Kidney (tissue), 22 donors: ENCODE measurements at places on chromosomes 5 and 9. TPM values are rescaled to one million over a fixed set of nuclear protein-coding genes. Genes with fewer than 3 reads are reported as not detected.

The CD274 gene
- 5.0 TPM for total RNA-seq

GRCh38 chr5:113089653-113090335, 113.2 kb downstream of the DCP2 start:
- H3K4me1 ChIP-seq = no peaks in the 10 kb centered on the region
- no peak for DNase-seq
- no peaks in the 10 kb centered on the region for H3K36me3 ChIP-seq

DNA sequence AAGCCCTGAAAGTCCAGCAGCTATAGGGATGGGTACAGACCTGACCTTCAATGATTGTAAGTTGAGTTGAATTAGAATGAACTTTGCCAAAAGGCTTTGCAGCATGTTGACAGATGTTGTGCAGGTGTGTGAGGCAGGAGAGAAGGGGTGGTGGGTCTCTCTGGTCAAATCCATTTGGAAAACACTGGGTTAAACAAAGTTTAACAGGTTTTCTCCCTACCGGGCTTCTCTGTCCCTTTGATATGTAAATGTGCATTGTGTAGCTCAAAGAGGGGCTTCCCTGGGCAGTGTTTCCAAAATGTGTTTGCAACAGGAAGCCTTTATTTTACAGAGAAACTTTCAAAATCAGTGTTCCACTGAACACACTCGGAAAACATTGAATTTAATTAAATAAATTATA, 72.1 kb upstream of the BRINP1 start:
- H3K36me3 ChIP-seq = no peaks in the 10 kb centered on the region
- H3K4me1 ChIP-seq = no peaks in the 10 kb centered on the region
- no peak overlapping the region for H3K4me3 ChIP-seq
- no peaks in the 10 kb centered on the region for H3K27me3 ChIP-seq
- no peak overlapping the region for H3K27ac ChIP-seq

- DNase-seq = no peak
- H3K27me3 ChIP-seq = no peaks in the 10 kb centered on the region
- H3K4me1 ChIP-seq = no peaks in the 10 kb centered on the region
These were observed 75.9 kb upstream of the SGCD start for GRCh38 chr5:156251076-156251475.

- H3K36me3 ChIP-seq = no peaks in the 10 kb centered on the region
- H3K4me1 ChIP-seq = peaks cover 39% of the 10 kb centered on the region
- peak overlapping the region; percentile 63 for H3K4me3 ChIP-seq
- no peaks in the 10 kb centered on the region for H3K27me3 ChIP-seq
- DNase-seq = peak; percentile 52
These were observed 14.8 kb downstream of the NCS1 start for GRCh38 chr9:130186839-130187522.

DNA sequence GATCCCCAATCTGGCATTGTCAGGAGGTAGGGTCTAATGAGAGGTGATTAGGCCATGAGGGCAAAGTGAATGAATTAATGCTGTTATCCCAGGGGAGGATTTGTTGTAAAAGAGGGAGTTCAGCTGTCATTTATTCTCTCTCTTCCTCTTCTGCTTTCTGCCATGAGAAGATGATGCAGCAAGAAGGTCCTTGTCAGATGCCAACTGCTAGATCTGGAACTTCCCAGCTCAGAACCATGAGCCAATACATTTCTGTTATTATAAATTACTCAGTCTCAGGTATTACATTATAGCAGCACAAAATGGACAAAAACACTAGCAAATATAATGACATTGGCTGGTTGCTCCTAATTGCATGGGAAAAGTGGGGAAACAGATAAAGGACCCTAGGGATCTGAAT, 15.6 kb upstream of the BICD2 start:
- H3K4me1 ChIP-seq = no peaks in the 10 kb centered on the region
- H3K4me3 ChIP-seq = no peak overlapping the region
- H3K27me3 ChIP-seq = no peaks in the 10 kb centered on the region
- no peaks in the 10 kb centered on the region for H3K36me3 ChIP-seq
- H3K27ac ChIP-seq = no peak overlapping the region
- DNase-seq = no peak

The ZNF366 gene
- total RNA-seq = 8.1 TPM

DNA sequence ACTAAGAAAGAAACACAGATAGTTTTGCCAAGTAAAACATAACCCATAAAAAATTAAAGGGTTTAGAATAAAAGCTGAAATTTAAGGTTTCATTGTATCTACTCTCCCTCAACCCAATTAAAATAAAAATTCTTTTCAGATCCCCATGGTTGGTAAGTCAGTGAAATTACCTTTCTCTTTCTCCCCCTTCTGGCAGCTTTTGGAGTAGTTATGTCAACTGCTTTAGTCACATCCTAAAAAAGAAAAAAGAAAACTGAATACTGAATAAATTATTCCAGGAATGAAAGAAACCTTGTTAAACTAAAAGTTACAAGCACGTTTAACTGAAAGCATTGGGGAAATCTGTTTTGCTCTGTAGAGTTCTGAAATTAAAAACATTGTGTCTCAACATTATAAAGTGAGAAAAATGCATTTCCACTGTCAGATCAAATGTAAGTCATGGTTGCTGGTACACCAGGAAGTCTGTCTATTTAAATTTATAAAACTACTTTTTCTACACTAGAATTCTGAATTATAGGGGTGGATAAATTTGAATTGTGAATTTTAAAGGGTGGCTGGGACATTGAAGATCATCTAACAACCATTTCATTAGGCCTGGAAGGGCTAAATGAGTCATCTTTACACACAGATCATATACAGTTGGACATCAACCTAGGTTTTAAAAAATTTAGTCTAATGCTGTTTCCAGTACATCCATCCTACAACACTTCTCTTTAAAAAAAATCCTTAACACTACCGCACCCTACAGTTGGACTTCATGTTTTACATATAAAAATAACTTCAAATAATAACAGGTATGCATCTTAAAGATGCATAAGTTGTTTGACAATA, 24.7 kb downstream of the PSIP1 start:
- no peak overlapping the region for H3K27ac ChIP-seq
- DNase-seq = no peak
- no peaks in the 10 kb centered on the region for H3K4me1 ChIP-seq
- H3K27me3 ChIP-seq = no peaks in the 10 kb centered on the region
- H3K36me3 ChIP-seq = no peaks in the 10 kb centered on the region
- H3K4me3 ChIP-seq = no peak overlapping the region

DNA sequence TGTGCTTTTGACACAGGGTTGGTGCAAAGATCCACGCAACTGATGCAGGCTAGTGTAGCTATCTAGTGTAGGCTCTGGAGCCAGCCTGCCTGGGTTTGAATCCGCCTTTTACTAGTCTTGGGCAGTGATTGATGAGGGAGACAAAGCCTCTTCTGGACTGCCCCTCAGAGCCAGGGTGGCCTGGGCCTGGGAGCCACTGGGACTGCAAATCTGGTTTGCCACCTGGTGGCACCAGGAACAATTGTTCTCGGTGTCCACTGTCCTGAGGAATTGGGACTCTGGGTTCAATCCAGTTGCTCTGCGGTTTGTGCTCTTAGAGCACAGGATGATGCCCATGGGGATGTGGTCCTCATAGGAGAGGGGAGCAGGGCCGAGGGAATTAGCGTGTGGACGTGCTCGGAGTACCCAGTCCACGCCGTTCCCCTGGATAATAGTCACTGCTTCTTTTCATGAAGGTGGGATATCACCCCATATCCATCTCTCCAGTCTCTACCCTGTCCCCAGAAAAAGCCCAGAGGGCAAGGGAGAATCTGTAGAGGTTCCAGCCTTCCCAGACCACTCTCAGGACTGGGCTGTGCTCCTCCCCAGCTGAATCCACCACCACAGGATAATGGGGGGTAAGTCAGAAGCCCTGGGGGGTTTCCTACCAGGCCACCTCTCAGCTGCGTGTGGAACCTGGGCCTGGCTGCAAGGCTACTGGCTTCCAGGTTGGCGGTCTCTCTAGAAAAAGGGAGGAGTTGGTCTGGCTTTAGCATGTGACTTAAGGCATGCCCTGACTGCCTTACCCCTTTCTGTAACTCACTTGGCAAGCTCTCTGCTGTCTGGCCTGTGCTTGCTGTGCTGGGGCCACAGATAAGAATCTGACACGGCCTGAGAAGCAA, 1.9 kb downstream of the B4GALT7 start:
- DNase-seq = no peak
- no peaks in the 10 kb centered on the region for H3K36me3 ChIP-seq
- H3K27me3 ChIP-seq = no peaks in the 10 kb centered on the region
- no peak overlapping the region for H3K4me3 ChIP-seq
- H3K27ac ChIP-seq = no peak overlapping the region

The CDKN2B-AS1 gene
- total RNA-seq = 0.82 TPM

DNA sequence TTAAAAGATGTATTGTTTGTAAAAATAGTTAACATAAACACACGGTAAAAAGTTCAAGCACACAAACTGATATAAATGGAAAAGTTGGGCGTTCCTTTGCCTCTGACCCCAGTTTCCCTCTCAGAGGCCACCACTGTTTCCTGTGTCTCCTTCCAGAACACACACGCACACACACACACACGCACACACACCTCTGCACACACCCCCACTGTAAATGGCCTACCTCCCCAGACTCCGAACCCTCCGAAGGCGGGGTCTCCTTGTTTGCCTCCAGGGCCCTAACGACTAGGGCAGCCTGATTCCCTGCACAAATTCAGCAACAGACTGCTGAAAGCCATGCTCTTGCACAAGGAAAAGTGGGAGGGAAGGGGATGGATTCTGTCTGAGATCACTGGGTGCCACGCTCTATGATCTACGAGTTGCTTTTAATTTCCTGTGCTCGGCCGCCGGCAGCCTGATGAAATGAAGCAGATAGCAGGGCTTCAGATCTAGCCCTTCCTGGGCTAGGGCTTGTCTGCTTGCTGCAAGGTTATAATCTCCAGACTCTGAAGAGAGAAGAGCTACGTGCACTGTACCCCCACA, 184.0 kb upstream of the IL12B start:
- no peaks in the 10 kb centered on the region for H3K4me1 ChIP-seq
- H3K36me3 ChIP-seq = no peaks in the 10 kb centered on the region
- H3K27ac ChIP-seq = no peak overlapping the region
- H3K27me3 ChIP-seq = no peaks in the 10 kb centered on the region
- peak; percentile 89 for DNase-seq

DNA sequence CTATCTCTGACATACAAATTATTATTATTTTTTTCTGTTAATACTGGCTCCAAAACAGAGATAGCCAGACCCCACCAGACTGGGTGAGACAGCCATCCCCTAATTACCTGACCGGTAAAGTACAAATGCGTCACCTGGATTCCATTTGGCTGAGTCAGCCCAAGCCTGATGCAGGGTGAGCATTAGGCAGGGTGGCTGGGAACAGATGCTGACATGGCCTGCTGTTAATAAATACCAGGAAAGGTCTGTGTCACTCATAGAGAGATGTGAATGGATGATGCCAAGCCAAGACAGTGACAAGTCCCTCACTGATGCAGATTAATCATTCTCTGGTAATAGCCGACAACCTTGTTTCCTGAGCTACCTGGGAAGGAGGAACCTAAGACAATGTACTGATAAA, 183.5 kb downstream of the TRIM32 start:
- DNase-seq = peak; percentile 83
- no peak overlapping the region for H3K4me3 ChIP-seq
- H3K27ac ChIP-seq = no peak overlapping the region
- no peaks in the 10 kb centered on the region for H3K4me1 ChIP-seq

GRCh38 chr5:1332461-1333001, 12.4 kb downstream of the CLPTM1L start:
- H3K4me1 ChIP-seq = no peaks in the 10 kb centered on the region
- no peak overlapping the region for H3K27ac ChIP-seq
- no peak for DNase-seq
- H3K4me3 ChIP-seq = no peak overlapping the region
- no peaks in the 10 kb centered on the region for H3K27me3 ChIP-seq

GRCh38 chr9:78666818-78667414, 370.0 kb downstream of the PSAT1 start:
- H3K27ac ChIP-seq = no peak overlapping the region
- H3K36me3 ChIP-seq = no peaks in the 10 kb centered on the region
- no peaks in the 10 kb centered on the region for H3K4me1 ChIP-seq
- DNase-seq = no peak

GRCh38 chr9:112665347-112665746, 52.6 kb downstream of the INIP start:
- H3K4me1 ChIP-seq = no peaks in the 10 kb centered on the region
- no peak overlapping the region for H3K27ac ChIP-seq
- H3K27me3 ChIP-seq = no peaks in the 10 kb centered on the region
- no peak for DNase-seq
- no peaks in the 10 kb centered on the region for H3K36me3 ChIP-seq

DNA sequence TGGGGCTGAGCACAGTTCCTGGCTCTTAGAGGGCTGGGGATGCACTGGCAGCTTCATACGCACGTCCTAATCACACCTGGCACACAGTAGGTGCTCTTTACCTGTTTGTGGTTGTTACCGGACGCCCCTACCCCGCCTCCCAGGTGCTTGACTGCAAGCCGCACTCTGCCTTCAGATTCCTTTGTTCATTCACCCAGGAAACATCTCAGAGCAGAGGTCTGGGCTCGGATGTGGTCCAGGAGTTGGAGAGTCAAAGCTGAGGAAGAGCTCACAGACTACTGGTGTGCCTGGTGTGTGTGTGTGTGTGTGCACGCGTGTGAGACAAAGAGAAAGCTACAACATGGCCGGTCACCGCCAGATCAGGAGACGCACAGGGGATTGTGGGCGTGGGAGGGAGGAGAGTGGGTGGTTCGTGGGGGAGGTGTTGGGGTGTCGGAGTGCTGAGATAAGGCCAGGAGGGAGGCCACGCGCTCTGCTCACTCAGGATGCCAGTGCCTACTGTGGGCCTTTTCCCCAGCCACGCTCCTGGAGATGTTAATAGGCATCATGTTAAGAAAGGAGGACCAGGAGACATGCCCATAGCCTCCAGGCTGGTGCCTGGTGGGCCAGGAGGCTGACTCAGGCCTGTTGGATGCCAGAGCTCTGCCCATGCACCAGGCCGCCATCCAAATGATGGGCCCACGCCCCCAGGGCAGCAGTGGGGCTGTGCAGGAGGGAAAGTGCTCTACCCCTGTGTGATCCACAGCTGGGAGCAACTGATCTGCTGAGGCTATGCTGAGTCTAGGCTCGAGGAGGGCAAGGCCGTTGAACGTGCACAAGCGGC, 39.9 kb downstream of the CRB2 start:
- no peak overlapping the region for H3K27ac ChIP-seq
- no peaks in the 10 kb centered on the region for H3K4me1 ChIP-seq
- DNase-seq = no peak
- H3K36me3 ChIP-seq = no peaks in the 10 kb centered on the region
- H3K4me3 ChIP-seq = no peak overlapping the region

DNA sequence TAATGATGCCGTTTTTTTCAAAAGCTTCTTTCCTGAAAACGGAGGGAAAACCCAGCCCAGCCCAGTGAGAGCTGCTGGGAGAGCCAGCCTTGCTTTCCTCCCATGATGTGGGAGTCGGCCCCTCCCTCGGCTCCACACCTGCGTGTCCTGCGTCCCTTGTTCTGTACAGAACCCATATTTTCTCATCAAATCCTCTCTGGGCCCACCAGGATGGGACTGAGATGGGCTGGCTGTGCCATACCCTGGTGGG, 8.9 kb downstream of the FLT4 start:
- peak overlapping the region; percentile 28 for H3K27ac ChIP-seq
- H3K4me3 ChIP-seq = no peak overlapping the region
- no peaks in the 10 kb centered on the region for H3K4me1 ChIP-seq
- DNase-seq = no peak
- no peaks in the 10 kb centered on the region for H3K36me3 ChIP-seq
- no peaks in the 10 kb centered on the region for H3K27me3 ChIP-seq
